Omental fat pad (tissue), 4 donors: ENCODE measurements at places on chromosomes 7 and 10. TPM values are rescaled to one million over a fixed set of nuclear protein-coding genes. Genes with fewer than 3 reads are reported as not detected.

PLPP4 gene
- total RNA-seq, result not detected

PTPN20 gene
- total RNA-seq, result not detected

DNA sequence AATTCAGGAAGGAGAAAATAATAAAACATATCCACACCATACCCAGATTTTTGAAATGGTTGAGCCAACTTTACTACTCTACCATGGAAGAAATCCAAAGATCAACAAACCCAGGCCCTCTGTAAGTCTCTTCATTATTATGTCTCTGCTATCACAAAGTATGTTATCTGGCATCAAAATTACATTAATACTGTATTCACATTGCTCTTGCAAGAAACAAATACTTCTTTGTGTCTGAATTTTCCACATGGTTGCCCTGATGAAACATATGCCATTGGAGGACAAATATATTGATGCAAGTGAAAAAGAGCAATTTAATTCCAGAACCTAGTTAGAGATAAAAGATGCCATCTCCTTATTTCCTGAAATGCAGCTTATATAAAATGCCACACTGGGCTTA lies 204.0 kb downstream of the FZD1 start:
- no peak for DNase-seq

GCK gene
- 3.9 TPM for total RNA-seq

OR9A2 gene
- total RNA-seq, result not detected

DNA sequence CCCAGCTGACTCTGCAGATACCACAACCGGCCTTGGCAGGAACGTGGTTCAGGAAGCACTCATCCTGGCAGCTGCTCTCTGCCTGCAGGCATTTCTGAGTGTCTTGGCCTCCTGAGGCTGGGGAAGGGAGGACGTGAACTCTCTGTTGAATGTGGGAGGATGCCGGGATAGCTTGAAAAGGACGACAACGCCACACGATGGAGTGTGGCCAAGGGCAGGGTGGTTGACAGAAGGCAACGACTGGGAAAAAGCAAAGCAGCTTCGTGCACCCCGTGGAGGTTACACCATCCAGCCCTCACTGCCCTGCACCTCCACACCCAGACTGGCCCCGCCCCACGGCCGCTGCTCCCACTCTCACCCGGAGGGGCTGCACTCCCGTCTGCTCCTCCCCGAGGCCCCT lies 466.1 kb upstream of the FOXK1 start:
- DNase-seq, result no peak

DNA sequence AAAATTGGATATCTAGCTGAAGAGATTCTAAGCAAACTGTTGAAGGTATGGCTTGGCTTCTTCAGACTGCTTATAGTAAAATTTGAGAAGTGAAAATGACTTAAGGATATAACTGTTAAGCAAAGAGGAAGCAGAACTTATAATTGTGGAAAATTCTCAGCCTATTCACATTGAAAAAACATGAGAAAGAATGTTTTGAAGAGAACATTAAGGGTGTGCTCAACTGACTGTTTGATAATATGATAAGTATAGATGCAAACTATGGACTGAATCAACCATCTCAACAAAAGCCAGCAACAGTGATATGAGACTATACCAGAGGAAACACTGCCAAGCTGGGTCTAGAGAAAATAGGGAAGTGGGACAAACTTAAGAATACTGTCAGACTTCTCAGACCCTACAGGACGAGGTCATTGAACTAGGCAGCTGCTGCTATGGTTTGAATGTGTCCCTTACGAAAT lies 133.1 kb upstream of the PPP1R3A start:
- DNase-seq, result no peak

SPRN gene
- not detected for total RNA-seq
